ENCODE measurements at places on chromosomes 13 and 19. TPM values are rescaled to one million over a fixed set of nuclear protein-coding genes. Genes with fewer than 3 reads are reported as not detected.

DNA sequence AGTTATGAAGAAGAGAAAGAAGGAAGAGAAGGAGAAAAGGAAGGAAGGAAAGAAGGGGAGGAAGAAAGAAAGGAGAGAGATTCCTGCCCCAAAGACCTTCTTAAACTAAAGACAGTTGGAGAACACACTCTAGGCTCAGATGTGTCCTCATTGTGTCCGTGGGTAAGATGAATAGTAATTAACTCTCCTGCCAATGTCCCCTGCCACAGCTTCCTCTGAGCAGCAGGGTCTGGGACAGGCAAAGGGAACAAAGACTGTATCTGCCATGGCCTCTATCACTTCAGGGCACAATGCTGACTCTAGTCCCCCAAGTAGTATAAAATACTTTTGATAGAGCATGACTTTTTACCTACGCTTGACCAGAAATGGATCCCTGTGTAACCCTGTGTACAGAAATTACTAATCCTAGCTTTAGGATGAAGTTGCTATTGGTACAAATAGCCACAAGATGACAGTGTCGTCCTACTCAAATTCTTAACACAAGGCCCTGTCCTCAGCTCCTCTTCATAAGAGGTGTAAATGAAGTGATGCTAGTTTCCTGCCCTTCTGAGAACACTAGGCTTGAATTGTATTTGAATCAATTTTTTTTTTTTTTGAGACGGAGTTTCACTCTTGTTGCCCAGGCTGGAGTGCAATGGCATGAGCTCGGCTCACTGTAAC is 186.2 kb upstream of the GPR12 start:
- peak; percentile 59 for DNase-seq

- no peak for DNase-seq
Observed at GRCh38 chr13:87779426-87779825, 108.3 kb downstream of the SLITRK5 start.

DNA sequence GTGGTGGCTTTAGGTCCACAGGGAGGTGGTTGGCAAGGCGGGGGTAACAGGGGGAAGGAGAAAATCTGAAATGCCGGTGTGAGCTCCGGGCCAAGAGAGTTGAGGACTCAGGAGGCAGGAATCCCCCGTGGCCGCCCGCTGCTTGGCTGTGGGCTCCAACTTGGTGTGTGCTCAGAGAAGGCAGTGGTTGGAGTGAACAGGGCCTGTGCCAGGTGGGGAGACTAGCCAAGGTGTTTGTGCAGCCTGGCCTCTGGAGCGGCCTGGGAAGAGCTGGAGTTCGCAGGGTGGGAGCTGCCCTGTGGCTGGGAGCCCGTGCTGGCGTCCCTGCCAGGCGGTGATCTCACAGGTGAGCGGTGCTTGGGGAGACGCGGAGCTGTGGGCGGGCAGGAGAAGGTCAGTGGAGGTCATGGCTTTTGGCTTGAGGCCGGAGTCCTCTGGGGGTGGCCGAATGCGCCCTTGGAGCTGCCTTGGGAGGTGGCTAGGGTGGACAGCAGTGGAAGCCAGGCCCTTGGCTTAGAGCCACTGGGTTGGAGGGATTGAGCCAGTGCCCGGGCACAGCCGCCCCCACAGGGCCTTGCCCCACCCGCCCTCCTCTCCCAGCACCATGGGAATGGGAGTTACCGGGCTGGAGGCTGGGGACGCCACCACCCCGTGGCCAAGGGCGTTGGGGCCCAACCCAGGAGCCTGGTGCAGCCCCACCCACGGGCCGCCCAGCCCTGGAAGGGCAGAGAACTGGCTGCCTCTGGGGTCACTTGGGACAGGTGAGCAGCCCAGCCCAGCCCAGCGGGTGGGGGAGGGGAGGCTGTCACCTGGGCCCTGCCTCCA is 7.1 kb upstream of the CIRBP start:
- DNase-seq = peak; percentile 41

- DNase-seq = peak; percentile 26
Observed at GRCh38 chr13:32829676-32830335, 186.4 kb upstream of the KL start.

DNA sequence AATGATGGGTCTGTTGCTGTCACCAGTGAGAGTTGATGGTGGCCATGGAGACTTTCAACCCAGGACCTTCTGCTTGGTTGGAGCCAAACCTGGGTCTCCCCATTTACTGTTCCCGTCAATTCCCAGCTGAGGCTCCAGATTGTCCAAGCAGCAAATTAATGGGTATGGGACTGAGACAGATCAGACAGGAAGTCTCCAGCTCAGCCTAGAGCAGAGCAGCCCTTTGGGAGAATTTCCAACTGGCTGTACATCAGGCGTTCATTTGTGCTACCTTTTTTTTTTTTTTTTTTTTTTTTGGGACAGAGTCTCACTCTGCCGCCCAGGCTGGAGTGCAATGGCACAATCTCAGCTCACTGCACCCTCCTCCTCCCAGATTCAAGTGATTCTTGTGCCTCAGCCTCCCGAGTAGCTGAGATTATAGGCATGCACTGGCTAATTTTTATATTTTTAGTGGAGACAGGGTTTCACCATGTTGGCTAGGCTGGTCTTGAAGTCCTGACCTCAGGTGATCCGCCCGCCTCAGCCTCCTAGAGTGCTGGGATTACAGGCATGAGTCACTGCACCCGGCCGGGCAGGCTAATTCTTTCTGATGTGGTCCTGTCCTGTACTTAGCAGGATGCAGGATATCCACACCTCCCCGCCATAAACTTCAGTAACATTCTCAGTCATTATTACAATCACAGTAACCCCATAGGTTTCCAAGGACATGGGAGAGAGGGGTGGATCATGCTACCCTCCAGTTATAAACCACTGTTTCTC is 9.3 kb downstream of the MAP3K10 start:
- no peak for DNase-seq

The RAB3D gene
- 1.3 TPM for total RNA-seq

The MEIOSIN gene
- total RNA-seq = not detected

All from LHCN-M2 (cell line).